ENCODE measurements at places on chromosomes 3 and 15. TPM values are rescaled to one million over a fixed set of nuclear protein-coding genes. Genes with fewer than 3 reads are reported as not detected.

CDC25A gene
- 51.8 TPM for total RNA-seq

PIGB gene
- total RNA-seq = 18.7 TPM

NECTIN3 gene
- 71.5 TPM for total RNA-seq

SLC12A8 gene
- total RNA-seq = 4.6 TPM

SLC24A5 gene
- not detected for total RNA-seq

FBXL2 gene
- 18.2 TPM for total RNA-seq

GRCh38 chr3:113985541-113985940 lies 37.7 kb downstream of the ZDHHC23 start:
- DNase-seq = peak; percentile 21

GRCh38 chr15:64187396-64188191 lies 24.8 kb upstream of the PPIB start:
- no peak for DNase-seq

DNA sequence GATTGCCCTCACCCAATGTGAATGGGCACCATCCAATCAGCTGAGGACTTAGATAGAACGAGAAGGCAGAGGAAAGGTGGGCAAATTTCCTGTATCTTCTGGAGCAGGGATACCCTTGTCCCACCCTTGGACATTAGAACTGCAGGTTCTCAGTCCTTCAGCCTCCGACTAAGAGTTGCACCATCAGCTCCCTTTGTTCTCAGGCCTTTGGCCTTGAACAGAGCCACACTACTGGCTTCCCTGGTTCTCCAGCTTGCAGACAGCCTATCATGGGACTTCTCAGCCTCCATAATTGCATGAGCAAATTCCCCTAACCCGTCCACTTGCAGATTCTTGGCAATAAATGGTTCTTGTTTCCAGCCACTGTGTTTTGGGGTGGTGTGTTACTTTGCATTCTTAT lies 102.4 kb downstream of the LSM3 start:
- DNase-seq = no peak

DNA sequence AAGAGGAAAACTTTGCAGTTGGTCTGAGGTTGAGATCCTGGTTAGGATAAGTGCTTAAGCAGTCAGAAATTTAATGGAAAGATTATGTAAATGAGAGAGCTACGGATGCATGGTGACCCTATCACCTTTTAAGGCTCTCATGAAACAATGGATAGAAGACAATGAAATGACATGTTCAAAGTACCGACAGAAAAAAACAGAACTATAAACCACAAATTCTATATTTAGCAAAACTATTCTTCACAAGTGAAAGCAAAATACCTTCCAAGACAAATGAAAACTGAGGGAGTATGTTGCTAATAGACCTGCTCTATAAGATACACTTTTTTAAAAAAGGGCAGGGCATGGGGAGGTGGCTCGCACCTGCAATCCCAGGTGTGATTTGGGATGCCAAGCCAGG lies 32.2 kb downstream of the DNAAF4 start:
- DNase-seq = no peak

DNA sequence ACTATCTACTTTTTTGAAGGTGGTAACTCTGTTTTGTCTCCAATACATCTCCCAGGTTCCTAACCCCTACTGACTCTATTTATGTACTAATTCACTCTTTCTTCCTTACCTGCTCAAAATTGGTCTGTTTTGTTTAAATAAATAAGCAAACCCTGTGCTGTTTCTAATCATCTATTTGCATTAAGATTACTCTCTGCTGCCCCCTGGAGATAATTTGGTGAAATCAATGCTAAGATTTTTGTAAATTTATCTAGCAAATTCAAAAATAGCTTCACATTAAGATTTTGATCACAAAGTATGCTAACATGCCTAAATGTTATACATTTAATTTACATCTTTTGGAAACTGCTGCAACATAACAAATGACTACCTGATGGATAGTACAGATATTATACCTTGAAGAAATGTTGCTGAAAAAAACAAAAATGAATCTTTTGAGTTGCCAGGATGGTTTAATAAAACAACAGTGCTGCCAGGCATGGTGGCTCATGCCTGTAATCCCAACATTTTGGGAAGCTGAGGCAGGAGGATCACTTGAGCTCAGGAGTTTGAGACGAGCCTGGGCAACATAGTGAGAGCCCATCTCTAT lies 4.4 kb upstream of the CD200R1 start:
- peak; percentile 51 for DNase-seq

- DNase-seq = no peak
Measured at GRCh38 chr3:161607056-161607455, 110.4 kb downstream of the OTOL1 start.

GRCh38 chr3:193711166-193711485 lies 118.1 kb downstream of the OPA1 start:
- peak; percentile 96 for DNase-seq

DNA sequence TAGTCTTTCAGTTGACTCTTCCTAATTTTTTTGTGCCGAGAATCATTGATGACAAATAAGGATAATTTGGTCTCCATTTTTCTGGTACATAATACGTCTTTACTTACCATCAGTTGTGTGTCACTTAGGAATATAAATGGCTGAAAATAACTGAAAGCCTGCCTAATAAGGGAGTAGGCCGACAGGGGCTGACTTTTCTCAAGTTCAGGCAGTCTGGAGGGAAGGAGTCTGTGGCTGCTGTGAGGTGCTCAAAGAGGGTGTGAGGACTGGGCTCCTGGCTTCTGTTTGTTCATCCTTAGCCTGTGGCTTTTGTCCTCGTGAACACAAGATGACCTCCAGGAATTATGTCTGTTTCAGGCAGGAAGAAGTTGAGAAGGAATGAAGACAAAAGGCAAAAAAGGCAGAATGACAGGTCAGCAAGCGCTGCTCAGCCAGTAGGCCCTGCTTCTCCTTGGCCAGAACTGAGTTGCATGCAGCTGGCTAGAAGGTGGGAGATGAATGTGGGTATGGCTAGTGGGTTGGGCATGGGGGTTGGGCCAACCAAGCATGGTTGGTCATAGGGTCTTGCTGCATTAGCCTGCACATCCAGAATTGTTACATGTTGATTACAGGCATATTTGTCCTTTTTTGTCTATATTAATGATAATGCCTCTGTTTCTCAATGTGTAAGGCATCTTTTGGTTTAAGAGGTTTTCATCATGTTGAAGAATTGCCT lies 29.2 kb downstream of the IGF1R start:
- no peak for DNase-seq

- DNase-seq = peak; percentile 64
Measured at GRCh38 chr3:109731639-109732473, 394.5 kb upstream of the DPPA4 start.
